ENCODE measurements at places on chromosomes 2 and 18.

- DNase-seq: no peak
These were observed 76.9 kb downstream of the MRO start for GRCh38 chr18:50742952-50743351.

- no peak for DNase-seq
These were observed 78.1 kb upstream of the YWHAQ start for GRCh38 chr2:9708683-9709538.

DNA sequence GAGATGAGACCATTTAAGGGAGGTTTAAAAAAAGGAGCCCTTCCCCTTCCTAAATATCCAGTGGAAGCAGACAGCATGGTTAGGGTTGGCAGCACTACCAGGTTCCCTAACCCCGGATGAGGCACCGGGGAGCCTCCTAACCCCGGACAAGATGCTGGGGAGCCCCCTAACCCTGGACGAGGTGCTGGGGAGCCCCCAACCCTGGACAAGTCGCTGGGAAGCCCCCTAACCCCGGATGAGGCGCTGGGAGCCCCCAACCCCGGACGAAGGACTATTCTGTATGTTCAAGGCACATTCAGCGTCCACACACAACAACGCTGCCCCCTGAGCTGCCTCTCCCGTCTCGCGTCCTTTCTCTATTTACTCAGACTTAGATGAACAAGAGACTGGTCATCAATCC lies 51.9 kb downstream of the ANKMY1 start:
- no peak for DNase-seq

DNA sequence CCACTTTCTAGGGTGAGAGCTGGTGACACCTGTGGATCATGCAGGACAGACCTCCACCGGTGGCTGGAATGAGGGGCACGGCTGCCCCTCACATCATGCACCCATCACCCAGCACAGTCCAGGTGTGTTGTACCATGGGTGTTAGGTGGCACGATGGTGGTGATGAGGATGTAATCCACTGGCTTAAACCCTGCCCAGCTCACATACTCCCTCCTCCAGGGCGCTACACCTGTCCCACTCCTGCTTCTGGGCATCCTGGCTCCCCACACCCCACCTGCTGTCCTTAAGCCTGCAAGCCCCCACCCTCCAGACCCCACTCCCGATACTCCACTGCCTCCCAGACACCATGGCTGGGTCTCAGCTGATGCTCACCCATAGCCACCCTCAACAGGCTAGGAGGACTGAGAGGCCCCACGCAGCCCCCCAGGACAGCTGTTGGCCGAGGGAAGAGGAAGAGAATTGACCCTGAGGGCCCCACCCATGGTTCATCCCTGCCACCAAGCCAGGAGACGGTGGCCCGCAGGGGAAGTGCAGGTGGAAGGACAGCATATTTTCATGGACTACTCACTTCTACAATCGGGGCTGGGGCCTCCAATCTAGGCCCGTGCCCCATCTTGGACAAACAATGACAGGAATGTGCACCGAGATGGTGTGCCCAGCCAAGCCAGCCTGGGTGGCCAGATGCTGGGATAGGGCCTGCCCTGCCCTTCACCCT lies 34.3 kb downstream of the MAL start:
- DNase-seq: no peak

GRCh38 chr2:225768741-225769140 lies 369.2 kb downstream of the NYAP2 start:
- DNase-seq: no peak

DNA sequence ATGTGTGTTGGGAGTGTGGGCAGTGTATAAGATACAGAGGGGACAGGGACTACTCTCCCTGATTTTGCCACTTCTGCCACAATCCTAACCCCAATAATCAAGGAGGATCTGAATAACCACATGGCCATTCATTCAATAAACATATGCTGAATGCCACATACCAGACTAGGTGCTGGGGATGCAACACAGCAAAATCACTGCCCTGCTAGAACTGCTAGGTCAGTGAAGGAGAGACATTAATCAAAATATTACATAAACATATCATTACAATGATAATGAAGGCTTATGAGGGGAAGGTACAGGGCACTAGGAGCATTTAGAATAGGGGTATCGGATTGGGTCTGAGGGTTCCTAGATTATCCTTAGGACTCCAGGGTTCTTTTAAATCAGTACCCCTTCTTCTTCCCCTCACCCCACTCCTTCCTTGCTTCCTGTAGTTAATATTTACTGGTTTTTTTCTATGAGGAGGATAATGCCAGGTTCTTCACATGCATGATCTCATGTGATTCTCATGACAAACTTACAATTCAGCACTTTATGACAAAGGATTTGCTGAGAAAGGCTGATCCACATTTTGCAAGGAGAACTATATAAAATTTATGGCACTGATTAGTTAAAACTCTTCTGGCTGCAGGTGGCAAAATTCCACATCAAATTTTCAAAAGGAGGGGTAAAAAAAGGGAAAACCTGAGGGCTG lies 56.4 kb upstream of the PCBP1 start:
- no peak for DNase-seq

DNA sequence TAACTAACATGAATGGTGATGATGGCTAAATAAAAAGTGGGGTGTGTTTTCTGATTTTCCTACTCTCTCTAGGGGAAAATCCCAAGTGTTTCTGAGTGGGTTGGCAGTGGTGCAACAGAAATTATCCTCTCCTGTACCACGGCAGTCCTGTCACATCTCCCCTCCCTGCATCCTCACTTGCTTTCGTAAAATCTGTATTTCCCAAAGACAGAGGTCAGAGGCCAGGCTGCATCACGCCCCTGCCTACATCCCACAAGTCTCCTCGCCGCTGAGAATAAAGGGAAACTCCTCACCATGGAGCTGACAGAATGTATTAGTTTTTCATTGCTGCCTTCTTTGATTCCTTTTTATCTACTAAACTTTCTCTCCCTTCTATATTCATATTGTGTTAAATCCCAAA lies 13.1 kb downstream of the FBLN7 start:
- DNase-seq: no peak

- DNase-seq: no peak
These were observed 57.0 kb downstream of the CCDC102B start for GRCh38 chr18:68854786-68855391.

DNA sequence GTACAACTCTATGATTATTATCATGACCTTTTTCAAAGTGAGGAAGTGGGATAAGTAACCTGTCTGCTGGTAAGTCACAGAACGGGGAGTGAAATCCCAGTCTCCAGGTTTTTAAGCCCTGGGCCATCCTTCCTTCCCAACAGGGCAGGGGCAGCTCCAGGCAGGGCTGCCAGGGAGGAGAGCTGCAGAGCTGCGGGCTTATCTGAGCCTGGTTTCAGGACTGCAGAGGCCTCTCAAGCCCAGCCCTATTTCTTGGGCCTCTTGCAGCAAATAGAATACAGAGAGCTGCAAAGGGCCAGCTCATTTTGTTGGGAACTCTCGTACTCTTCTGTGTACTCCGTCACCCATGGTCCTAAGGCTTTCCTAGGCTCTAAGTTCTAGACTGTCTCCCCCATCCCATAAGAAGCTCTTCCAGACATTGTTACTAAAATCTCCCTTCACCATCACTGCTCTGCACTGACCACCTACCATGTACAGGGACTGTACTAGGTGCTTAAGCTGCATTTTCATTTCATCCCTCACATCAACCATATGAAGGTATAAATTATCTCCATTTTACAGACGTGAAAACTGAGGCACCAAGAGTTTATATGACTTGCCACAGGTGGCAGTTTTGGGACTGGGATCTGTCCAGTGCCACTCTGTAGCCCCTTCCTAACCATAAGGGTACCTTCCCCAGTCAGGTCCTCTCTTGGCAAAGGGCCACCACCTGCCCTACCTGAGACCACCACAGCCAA lies 3.1 kb downstream of the RAB11FIP5 start:
- DNase-seq: no peak

- DNase-seq: no peak
These were observed 165.2 kb downstream of the TRIB2 start for GRCh38 chr2:12881952-12882351.

DNA sequence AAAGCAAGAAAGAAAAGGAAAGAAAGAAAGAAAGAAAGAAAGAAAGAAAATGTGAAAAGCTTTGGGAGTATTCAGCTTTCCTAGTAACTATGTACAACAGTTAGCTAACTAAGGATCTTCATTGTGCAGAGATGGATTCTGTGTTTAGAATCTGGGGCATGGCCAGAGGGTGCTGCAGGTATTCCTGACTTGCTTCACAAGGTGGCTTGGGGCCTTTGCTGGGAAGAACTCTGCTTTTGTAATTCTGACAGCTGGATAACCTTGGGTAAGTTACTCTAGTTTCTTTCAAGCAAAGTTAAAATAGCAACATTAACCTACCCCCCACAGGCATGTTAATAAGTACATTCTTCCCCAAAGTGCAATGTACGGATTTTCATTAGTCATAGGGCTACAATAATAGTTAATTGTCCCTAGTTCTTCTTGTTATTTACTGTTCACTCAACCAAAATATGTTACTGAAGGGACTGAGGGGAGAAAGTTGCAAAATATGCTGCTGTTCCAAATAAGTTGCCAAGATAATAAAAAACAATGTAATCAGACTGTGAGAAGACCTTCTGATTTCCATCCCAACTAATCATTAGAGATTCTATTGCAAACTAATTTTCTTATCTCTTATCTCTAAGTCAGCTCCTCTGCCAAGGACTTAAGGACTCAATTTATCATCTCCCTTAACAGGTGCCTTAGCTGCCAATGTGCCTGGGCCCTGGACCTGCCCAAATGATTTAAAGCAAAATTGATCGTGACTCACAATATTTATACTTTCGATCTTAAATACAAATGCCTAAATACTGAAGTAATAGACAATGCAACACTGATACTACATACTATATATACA lies 50.3 kb downstream of the SERPINB8 start:
- no peak for DNase-seq

DNA sequence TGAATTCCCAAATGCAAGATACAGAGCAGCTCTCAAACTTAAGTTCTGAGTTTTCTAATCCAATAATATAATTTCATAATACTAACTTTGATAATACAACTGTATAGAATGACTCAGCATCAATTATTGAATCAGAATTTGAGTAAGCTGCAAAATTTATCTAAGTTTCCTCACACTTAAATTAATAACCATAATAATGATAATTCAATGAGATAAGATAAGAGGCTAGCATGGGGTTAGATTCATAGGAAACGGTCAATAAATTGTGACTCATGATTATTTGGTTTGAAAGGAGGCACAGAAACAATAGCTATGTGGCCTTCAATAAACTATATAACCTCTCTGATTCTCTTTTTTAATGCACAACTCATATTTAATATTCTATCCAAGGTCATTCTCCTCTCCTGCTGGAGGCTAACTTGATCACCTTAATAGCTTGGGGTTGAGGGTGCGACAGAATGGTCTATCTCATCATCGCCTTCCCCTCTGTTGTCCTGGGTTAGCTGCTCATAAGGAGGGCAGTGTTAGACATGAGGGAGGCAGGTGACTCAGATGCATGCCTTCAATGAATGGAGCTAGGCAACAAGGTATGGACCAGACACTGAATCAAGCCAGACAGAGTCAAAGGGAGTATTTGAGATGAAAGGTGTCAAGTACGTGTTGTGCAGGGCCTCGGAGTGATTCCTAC lies 36.2 kb upstream of the BMP10 start:
- DNase-seq: no peak

- no peak for DNase-seq
These were observed 52.4 kb upstream of the UPP2 start for GRCh38 chr2:158049129-158049855.

DNA sequence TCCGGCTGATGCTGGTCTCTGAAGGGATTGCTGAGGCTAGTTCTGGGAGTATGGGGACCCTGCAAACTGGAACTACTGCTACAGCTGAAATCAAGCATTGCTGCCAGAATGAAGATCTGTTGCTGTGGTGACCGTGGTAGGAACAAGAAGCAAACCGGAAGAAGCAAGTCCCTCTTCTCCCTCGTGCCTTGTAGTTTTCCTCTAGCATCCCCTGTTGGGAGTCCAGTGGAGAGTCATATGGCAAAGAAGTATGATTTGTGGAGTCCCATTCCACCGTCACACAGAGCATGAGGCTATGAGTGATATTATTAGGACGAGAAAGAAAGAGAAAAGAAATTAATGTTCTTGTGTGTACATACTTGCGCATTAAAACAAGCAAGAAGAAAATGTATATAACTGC lies 138.8 kb upstream of the SP5 start:
- DNase-seq: no peak

DNA sequence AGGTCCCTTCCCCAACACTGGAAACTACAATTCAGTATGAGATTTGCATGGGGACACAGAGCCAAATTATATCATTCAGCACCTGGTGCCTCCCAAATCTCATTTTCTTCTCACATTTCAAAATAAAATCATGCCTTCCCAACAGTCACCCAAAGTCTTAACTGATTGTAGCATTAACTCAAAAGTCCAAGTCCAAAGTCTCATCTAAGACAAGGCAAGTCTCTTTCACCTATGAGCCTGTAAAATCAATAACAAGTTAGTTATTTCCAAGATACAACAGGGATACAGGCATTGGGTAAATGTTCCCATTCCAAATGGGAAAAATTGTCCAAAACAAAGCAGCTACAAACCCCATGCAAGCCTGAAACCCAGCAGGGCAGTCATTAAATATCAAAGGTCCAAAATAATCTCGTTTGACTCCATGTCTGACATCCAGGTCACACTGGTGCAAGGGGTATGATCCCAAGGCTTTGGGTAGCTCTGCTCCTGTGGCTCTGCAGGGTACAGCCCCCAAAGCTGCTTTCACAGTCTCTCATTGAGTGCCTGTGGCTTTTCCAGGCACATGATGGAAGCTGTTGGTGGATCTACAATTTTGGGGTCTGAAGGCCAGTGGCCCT lies 1370.1 kb upstream of the DDX18 start:
- DNase-seq: no peak

DNA sequence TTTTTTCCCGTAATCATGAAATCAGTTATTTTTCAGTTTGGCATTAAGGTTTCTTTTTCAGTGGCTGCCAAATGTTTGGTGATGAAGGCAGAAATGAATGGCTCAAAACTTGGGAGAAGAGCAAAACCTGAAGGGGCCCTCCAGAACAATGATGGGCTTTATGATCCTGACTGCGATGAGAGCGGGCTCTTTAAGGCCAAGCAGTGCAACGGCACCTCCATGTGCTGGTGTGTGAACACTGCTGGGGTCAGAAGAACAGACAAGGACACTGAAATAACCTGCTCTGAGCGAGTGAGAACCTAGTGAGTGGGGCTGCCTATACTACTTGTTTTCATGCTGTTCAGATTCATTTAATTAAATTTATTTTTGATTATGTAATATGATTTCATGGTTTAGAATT lies 29.2 kb upstream of the MSH2 start:
- no peak for DNase-seq

Data from CD4-positive, alpha-beta T cell treated with Interleukin-15 for 1 hour (primary cell).